Mesothelial cell of epicardium (in vitro differentiated cells): ENCODE measurements at places on chromosomes 11 and 22.

DNA sequence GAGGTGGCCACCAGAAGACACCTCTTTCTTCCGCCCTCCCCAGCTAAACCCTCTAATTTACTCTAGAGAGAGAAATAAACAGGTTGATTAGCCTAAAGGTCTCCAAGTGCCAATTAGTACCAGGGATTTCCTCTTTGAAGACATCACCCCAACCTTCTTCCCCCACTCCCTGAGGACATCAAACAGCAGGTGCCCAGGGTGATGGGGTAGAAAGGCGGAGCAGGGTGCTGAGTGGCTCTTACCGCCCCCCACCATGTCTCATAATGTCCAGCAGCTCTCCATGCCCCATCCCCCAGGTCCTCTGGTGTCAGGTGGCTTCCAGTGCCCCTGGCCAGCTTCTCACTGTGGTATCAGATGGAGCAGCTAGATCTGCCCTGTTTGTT is 5.3 kb upstream of the GNAZ start:
- DNase-seq, result no peak

DNA sequence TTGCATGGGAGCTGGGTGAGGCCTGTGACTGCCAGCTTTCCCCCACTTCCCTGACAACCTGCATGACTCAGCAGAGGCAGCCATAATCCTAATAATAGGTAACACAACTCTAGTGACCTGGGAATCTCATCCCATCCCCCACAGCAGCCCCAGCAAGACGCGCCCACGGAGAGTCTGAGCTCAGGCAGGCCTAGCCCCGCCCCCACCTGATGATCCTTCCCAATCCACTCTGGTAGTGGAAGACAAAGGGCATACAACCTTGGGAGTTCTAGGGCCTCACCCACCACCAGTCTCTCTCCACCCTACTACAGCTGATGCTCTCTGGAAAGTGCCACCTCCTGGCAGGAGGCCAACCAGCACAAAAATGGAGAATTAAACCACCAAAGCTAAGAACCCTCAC is 60.3 kb downstream of the CWF19L2 start:
- DNase-seq, result no peak

- no peak for DNase-seq
Observed at GRCh38 chr22:35197071-35197470, 60.2 kb upstream of the HMGXB4 start.

DNA sequence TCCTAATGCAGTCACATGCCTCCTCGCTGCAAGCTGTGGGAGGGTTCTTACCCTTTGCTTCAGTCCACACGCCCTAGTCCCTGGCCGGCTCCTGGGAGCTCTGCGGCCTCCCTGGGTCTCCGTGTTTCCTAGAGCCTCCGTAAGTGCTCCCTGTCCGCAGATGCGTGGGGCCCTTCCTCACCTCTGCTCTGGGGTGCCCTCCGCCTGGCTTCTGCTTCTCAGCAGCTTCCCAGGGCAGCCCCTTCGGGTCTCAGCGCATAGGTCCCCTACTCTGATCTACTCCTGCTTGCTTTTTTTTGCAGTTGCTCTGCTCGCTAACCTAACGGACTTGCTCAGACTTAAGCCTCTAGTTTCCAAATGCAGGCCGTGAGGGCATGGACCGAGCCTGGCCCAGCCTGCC is 22.4 kb downstream of the CAPN1 start:
- no peak for DNase-seq

DNA sequence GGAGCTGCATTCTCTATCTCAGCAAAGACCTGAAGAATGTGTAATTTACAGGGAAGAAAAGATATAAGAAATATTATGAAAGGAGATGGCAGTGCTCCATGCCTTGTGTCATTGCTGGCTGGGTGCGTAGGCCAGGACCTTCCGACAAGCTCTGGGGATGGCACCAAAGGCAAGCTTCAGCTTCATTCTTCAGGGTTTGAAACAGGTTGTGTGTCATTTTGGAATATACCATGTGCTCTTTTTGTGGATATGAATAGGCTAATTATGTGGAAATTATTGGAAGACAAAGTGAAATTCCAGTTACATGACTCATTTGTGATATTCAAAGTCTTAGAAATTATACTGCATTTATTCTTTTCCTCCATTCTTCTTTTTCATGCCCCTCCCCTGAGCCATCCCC is 5.7 kb upstream of the KIRREL3 start:
- DNase-seq, result no peak

GRCh38 chr11:2587132-2587930 is 112.5 kb downstream of the KCNQ1OT1 start:
- peak; percentile 30 for DNase-seq

DNA sequence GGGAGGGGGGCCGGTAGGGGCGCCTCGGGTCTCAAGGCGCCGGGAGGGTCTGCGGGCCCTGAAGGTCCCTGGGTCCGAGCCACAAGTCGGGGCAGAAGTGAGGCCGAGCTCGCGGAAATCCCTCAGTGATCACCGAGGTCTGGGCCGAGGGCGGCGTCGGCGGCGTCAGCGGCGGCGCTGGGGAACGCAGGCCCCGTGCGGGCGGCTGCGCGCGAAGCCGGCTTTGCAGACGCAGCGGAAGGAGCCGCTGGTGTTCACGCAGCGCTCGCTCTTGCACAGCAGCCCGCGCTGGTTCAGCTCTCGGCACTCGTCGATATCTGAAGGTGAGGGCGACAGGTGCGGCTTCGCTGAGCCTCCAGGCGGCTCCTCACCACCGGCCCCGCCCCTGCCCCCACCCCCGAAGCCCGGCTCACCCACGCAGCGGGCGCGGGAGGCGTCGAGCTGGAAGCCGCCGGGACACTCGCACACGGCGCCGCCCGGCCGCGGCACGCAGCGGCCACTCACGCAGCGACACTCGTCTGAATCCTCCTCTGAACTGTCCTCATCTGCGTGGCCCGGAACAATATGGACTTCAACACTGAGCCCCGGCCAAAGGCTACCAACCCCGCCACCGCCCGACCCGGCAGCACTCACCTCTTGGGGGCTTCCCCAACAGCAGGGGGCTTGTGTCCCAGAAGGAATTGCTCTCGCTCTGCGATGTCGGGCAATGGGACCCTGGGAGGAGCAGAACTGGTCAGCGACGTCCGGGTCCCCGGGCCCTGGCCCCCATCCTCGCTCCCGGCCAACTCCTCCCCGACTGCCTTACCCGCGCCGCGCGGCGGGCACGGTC is 14.2 kb downstream of the SCYL1 start:
- no peak for DNase-seq

DNA sequence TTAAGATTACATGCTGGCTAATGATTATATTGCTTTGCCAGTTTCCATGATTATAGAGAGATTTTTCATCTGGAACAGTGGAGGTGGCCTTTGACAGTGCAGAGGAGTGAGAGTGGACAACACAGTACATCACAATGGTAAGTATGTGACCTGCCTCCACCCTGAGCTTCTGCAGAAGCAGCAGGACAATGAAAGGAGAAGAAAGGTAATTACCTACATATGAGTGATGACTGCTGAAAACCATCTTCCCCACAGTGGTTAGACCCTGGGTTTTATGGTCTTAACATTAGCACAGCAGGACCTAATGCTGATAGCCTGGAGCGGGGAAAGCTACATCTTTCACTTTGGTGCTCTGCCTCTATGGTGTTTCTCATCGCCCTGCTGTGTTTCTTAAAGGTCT is 454.7 kb upstream of the DDI1 start:
- no peak for DNase-seq

- DNase-seq, result no peak
Observed at GRCh38 chr22:37432708-37433054, 5.4 kb upstream of the ELFN2 start.

DNA sequence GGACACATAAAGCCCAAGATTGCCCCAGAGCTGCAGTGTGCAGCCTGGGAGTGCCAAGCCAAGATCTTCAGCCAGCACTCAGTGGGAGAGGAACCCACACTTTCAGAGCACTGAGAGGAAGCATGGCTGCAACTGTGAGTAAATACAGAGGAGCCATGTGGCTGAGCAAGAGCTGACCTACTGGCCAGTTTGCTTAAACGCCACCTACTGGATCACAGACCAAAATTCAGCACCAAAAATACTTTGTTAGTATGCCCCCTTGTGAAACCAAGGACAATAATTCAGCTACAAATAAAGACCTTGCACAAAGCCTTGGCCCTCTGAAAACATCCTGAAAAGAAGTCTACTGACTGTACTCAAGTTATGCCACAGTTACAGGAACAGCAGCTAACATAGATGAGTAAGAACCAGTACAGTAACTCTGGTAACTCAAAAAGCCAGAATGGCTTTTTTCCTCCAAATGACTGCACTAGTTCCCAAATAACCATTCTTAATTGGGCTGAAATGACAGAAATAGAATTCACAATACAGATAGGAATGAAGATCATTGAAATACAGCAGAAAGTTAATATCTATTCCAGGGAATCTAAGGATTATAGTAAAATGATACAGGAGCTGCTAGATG is 10.1 kb upstream of the OR4A15 start:
- DNase-seq, result no peak

GRCh38 chr11:95788921-95789505 is 569 bp downstream of the FAM76B start:
- DNase-seq, result peak; percentile 21

GRCh38 chr11:2766166-2766565 is 66.4 kb upstream of the KCNQ1OT1 start:
- DNase-seq, result no peak

GRCh38 chr11:78428266-78428636 is 10.6 kb upstream of the GAB2 start:
- no peak for DNase-seq

DNA sequence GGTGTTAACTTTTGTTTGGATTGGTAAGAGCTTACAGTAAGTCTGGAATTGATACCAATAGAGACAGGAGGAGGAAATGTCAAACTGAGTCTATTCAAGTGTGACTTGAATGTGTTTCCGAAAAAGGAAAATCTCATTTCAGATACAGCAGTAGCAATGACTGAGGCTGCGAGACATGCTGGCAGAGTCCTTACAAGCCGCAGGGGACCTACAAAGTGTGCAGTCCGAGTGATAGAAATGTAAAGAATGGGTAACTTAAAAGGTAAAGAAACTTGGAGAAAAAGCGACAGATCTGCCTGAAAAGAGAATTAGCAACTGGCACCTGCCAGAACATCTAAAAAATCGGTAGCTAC is 444 bp downstream of the CWF19L2 start:
- DNase-seq, result no peak
